Adrenal gland (tissue), 19 donors: ENCODE measurements at places on chromosomes 7 and 10. TPM values are rescaled to one million over a fixed set of nuclear protein-coding genes. Genes with fewer than 3 reads are reported as not detected.

The DENND2A gene
- total RNA-seq, result 5.6 TPM

The OR6V1 gene
- not detected for total RNA-seq

The TMEM213 gene
- not detected for total RNA-seq

The APBB1IP gene
- 6.7 TPM for total RNA-seq

The IDI2 gene
- total RNA-seq, result not detected

The CYP26C1 gene
- 0.19 TPM for total RNA-seq

The LHFPL3 gene
- total RNA-seq, result not detected

The CXCL12 gene
- total RNA-seq, result 68.2 TPM

The PVRIG gene
- total RNA-seq, result not detected
